ENCODE measurements at places on chromosomes 1 and 21.

- no peak for DNase-seq
Observed at GRCh38 chr1:161182214-161182613, 4.9 kb upstream of the B4GALT3 start.

GRCh38 chr1:30851286-30851685 lies 57.3 kb downstream of the SDC3 start:
- no peak for DNase-seq

GRCh38 chr1:42734201-42735035 lies 5.6 kb downstream of the CLDN19 start:
- DNase-seq: no peak

DNA sequence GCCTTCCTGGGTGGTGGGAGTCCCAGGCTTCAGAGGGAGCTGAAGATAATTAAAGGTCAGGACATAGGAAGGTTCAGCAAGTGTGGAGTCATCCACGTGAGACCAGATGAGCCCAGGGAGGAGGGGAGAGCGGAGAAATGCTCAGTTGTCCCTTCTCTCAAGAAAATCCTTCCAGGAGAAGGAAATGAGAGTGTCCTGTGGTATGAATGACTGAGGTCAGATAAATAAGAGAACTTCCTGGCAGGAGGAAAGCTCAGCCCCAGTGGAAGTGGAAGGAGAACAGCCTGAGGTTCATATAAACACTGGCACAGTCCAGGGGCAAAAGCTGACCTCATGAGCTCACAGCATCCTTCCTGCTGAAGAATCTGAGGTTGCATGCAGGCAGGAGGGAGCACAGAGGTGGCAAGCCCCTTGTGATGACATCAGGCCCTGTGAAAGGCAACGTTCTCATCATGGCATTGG lies 97.6 kb downstream of the NAV1 start:
- no peak for DNase-seq

GRCh38 chr1:156848461-156849150 lies 10.3 kb downstream of the INSRR start:
- no peak for DNase-seq

- DNase-seq: no peak
Observed at GRCh38 chr21:42540396-42540795, 26.7 kb downstream of the SLC37A1 start.
